C1 segment of cervical spinal cord (tissue), 14 donors: ENCODE measurements at places on chromosomes 7 and 10.
A peak's percentile ranks its signal among the peaks of the same experiment; 100 is the strongest.

DNA sequence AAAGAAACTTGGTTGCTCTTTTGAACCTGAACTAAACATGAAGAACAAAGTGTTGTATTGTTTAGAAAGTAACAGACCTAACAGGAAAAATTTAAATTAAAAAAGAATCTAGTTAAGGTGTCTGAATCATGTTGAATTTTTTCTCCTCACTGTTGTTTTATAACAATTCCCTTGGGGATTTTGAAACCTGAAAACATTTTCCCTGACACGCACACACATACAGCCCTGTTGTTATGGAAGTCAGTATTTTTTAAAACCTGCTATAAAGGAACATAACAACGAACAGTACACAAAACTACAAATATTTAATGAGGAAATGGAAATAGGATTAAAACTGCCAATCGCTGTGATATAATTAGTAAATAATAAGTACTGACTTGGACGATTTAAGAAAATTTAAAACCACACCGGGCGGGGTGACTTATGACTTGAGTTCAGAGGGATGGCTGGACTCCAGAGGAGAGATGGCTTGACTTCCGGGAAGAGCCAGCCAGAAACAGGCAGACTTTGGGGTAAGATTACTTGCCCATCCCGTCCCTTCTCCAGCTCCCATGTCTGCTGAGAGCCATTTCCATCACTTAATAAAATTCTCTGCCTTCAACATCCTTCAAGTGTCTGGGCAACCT, 16.2 kb upstream of the SPOCK2 start:
- DNase-seq = no peak

DNA sequence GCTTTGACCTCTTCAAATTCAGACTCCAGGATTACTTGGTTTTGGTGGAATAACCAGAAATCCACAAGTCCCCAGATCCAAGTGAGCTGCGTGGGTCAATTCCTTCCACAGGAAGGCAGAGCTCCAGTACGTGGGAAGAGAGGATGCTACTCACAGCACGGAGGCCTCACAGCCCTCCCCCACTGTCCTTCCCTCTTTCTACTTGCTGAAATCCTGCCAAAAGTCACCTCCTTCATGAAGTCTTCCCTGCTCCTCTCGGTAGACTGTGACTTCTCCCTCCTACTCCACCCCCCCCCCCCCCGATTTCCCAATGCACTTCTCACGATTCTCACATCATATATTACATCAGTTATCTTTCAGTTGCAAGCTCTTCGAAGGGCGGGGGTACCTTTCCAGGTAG, 12.3 kb downstream of the CAMK2G start:
- no peak for DNase-seq

DNA sequence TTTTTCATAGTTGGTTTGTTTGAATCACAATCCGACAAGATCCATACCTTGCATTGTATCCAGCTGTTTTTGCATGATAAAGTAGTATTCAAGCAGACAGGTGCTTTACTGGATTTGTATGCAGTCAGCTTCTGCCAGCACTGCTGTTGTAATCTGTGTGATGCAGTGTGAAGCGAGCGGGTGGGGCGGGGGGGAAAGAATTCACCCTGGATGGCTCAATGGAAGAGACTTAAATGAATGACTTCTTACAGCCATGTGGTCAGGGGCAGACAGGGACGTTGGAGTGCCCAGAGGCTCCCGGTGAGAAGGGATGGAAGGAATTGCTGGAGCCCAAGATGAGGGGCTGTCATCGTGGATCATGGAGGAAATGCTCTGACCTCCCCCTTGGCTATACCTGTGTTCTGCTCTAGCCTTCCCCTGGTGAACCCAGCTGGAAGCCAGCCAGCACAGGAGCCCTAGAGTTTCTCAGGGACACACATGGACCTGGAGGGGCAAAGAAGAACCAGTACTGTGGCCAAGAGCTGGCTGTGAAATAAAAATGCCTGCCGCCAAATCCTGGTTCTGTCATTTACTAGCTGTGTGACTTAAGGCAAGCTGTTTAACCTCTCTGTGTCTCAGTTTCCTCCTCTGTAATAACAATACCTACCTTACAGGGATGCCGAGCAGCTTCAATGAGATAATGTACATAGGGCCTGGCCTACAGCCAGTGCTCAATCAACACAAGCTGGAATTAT, 14.1 kb downstream of the NFE2L3 start:
- no peak for DNase-seq

- no peak for DNase-seq
Observed at GRCh38 chr7:55349121-55349520, 16.0 kb upstream of the LANCL2 start.

DNA sequence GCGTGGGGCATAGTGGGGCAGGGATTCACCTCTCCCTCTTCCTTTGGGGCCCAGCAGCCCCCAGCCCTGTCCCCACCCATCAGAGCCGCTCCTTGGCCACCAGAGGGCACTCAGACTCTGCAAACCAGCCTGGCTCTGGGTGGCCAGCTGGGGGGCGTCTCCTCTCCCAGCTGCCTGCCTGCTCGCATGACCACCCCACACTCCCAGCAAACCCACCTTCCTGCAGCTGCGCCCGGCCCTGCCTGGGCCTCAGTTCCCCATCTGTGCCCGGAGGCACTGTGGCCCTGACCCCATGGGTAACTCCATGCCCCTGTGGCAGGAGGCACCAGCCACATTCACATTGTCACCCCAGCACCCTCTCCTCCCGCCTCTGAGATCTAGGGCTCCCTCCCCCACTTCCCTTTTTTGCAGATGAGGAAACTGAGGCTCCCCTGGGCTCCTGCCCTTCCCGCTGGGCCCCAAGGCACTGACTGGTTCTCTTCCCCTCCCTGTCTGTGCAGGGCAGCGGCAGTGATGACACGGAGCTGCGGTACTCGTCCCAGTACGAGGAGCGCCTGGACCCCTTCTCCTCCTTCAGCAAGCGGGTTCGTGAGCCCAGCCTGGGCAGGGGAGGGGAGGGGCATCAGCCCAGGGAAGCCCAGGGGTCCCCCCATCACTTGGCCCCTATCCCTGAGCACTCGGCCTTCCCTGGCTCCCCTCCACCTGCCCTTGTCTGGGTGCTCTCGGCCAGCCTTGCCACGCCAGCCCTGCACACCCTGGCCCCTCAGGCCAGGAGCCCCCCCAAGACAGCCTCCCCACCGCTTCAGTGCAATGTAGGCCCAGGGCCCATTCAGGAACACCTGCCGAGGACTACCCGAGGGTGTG, 6.9 kb upstream of the SH2B2 start:
- no peak for DNase-seq

- DNase-seq = no peak
Observed at GRCh38 chr10:79468841-79469585, 23.6 kb upstream of the ZCCHC24 start.

GRCh38 chr7:149872419-149873073, 1.2 kb upstream of the ATP6V0E2 start:
- DNase-seq = peak; percentile 81

DNA sequence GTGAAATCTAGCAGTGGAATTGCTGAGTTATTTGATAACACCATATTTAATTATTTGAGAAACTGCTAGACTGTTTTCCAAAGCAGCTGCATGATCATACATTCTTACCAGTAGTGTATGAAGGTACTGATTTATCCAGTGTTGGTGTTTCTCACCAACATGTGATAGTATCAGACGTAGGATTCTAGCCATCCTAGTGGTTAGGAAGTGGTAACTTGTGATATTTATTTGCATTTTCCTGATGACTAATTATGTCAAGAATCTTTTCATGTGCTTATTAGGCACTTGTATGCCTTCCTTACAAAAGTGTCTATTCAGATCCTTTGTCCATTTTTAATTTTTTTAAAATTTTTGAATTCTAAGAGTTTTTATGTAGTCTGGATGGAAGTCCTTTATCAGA, 54.2 kb upstream of the PLXDC2 start:
- DNase-seq = no peak

GRCh38 chr10:63582690-63583089, 61.5 kb downstream of the REEP3 start:
- DNase-seq = no peak

DNA sequence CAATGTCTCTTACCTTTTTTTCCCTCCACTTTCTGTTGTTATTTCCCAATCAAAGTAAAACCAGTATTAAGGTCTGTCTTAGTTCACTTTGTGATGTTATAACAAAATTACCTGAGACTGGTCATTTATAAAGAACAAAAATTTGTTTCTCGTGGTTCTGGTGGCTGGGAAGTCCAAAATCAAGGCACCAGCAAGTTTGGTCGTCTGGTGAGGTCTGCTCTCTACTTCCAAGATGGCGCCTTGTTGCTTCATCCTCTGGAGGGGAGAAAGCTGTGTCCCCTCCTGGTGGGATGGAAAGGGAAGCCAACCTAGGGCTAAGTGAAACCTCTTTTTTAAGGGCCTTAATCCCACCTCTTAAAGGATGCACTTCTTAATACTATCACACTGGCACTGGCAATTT, 22.3 kb upstream of the INSYN2A start:
- DNase-seq = no peak
